ENCODE measurements at places on chromosomes 5 and 9.
A peak's percentile ranks its signal among the peaks of the same experiment; 100 is the strongest.

DNA sequence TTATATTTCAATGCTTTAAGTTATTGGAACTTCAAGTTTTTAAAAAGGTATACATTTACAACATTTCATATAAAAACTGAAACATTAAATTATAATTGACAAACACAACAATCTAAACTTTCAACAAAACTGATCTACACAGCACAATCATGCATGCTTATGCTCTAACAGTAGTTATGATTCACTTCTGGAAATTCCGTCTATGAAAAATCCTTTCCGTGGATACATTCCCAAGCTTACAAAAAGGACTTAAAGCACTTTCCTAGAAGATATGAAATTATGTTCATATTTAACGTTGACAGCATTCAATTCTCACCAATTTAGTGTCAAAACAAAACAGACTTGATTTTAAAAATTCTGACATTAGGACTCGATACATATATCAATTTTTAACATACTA, 3.7 kb downstream of the HNRNPH1 start:
- no peak for DNase-seq

GRCh38 chr5:84436866-84437265, 52.2 kb upstream of the EDIL3 start:
- no peak for DNase-seq

- DNase-seq = no peak
Measured at GRCh38 chr9:87713278-87713987, 12.5 kb upstream of the CTSL start.

DNA sequence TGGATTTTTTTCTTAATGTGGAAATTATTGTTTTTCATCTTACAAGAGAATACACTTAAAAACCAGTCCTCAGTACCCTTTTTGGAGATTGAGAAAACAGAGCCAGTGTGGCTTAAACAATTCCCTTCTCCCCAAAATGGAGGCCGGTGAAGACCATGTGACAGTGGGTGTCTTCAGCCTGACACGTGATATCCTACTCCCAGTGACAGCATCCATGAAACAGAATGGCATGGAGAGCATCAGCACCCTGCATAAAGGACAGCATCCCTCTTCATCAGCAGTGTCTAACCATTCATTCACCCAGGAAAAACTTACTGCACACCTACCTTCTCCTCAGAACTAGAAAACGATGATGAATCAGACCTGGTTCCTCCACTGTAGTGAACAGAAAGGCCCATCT, 103.4 kb upstream of the RAI14 start:
- DNase-seq = no peak

- no peak for DNase-seq
Measured at GRCh38 chr5:148825716-148826052, 727 bp upstream of the ADRB2 start.

DNA sequence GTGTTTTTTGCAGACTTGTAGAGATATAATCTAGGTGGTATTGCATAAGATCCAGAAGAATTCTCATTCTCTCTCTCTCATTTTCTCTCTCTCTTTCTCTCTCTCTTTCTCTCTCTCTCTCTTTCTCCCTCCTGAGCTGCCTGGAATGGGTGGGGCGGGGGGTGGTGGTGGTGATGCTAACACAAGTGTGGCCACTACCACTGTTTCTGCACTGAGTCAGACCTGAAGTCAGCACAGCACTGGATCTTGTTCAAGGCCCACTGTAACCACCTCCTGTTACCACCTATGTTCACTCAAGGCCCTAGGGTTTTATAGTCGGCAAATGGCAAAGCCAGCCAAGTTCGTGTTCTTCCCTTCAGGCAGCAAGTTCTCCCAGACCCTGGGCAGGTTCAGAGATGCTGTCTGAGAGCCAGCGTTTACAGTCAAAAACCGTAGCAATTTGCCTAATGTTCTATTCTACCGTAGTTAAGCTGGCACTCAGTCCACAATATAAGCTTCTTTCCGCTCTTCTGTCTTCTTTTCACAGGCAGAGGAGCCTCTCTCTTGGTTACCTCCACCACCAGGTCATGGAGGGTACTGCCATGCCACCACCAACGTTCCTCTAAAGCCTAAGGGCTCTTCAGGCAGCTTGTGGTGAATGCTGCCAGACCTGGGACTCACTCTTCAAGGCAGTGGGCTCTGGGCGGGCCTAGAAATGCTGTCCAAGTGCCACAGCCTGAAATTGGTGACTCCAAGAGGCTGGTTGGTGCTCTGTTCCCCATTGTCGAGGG, 235.7 kb upstream of the PRR16 start:
- DNase-seq = no peak

DNA sequence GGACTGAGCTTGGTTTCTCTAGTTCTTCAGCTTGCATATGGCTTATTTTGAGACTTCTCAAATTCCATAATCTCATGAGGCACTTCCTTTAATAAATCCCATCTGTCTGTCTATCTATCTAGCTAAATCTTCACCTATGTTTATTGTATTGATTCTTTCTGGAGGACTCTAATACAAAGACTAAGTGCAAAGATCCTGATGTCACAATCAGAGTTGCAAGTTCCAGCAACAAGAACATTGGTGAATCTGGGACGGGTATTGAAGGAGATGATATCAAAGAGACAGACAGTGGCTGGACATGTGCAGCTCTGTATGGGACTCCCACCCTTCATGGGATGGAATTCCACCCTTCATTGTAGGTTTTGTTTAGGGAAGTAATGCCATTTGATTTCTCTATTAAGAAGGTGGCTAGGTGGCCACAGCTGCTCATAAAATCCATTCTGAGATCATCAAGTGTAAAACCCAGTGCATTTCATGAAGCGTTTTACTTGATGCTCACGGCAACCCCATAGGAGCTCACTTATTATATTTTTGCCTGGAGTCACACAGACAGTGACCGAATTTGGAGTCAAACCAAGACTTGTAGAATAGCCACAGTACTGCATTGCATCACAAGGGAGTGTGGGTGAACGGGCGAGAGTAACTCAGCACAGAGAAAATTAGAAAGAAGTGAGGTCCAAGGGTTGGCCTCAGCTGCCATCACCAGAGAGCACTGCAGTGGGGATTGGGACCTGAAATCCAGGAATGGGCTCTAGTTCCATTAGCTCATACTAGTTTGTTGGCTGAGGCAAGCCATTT, 24.9 kb downstream of the TAS2R1 start:
- no peak for DNase-seq

DNA sequence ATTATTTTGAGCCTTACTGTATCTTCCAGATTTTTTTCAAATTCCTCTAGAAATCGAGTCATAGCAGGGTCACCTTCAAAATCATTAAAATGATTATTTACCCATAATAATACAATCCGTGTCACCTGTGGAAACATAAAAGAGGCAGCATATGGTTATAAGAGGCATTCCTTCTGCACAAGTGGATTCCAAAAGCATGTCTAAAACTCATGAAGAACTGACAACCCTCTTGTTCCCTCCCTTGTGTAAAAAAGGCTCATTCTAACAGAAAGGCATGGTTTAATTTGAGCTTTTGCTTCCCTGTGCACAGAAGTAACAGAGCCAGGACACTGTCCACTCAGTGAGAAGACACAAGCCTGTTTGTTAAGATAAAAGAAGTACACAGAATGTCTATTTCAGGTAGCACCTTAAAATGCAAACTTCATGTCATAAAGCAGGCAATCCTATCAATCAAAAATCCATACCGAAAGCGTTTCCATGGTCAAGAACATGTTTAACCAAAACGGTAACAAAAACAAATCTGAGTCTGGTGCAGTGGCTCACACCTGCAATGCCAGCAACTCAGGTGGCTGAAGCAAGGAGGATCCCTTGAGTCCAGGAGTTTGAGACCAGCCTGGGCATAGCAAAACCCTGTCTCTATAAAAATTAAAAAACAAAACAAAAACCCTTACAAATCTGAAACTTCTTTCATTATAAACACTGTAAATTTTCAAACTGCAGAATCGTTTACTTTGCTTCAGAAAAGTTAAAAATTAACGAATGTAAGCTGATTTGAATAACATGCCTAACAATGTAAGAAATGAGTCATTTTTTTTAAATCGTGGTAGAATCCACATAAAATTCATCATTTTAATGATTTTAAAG, 139.3 kb downstream of the RAPGEF6 start:
- no peak for DNase-seq

DNA sequence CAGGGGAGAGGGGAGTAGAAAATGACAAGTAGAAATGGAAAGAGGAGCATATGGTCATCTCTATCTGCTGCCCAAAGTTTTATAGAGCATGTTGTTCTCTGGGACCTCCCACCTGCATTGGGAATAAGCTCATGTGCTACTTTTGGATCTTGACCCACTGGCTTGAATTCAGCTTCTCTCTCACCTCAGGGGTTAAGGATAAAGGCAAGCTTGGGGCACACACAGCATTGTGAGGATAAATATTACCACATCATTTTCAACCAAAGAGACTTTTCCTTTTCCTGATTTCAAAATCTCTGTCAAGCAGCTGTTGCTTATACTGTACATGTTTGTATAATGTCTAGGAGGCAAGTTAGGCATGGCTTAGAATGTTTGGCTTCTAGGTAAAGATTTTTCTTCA, 16.6 kb downstream of the ATP10B start:
- no peak for DNase-seq

- DNase-seq = no peak
Measured at GRCh38 chr5:38666668-38667498, 110.4 kb upstream of the LIFR start.

- DNase-seq = no peak
Measured at GRCh38 chr5:67366691-67367395, 170.2 kb upstream of the CD180 start.

DNA sequence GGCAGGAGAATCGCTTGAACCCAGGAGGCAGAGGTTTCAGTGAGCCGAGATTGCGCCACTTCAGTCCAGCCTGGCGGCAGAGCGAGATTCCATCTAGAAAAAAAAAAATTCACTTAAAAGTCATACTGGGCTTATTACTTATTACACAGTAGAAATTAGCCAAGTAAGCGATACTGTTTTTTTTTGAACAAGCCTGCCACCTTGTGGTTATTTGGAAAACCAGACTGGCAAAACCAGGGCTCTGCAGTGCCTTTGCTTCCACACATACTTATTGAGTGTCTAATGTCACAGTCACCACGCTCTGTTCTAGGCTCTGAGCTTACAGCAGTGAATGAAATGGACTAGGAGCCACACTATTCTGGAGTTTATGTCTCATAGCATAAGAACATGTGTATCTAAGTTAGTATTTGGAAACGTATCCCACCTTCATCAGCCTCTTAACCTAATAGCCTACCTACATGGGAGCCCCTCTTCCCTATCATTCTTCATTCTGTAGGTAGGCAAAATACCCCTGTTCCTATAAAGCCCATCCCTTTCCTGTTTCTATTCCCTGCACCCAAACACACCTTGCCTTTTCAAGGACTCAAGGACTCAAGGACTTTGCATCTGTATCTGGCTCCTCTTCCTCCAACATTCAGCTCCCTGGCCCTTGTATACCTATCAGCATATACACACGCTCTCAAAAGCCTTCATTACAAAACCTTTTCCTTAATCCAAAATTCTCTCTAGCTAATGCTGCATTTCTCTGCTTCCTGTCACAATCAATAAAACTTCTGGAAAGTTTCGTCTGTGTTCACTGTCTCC, 13.9 kb upstream of the BASP1 start:
- DNase-seq = peak; percentile 16

- DNase-seq = no peak
Measured at GRCh38 chr9:107737987-107738743, 248.6 kb upstream of the KLF4 start.

- no peak for DNase-seq
Measured at GRCh38 chr9:99162759-99163364, 57.9 kb downstream of the TGFBR1 start.

DNA sequence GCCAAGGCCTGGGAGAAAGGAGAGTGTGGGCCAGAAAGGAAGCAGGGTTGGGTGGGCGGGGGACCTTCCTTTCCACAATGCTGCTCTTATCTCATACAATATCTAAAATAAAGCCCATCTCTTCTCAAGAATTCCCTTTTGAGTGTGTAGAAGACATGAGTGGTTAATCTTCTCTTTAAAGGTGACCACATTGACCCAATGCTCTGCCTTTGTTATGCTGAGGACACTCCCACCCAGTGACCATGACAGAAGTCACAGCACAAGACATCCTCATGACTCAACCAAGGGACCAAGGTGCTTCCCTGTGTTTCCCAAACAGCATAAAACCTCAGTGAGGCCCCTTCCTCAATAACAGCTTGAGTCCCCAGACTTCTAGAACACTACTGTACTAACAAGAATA, 193.0 kb upstream of the ADAMTS16 start:
- DNase-seq = no peak

DNA sequence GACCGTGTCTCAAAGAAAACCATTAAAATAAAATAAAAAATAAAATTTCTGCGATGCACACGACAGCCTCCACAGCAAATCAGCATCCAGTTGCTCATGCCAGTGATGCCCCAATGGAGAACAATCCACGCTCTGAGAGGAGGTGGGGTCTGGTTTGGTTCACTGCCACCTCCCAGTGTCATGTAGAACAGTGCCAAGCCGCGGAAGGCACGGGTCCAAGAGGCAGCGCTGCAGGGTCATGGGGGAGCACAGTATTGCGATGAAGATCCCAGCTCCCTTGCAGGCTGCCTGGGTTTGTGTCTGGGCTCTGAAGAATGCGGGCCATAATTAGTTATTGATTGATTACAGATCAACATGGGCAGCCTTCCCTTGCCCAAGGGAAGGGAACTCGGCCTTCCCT, 6.1 kb upstream of the CACFD1 start:
- DNase-seq = no peak

DNA sequence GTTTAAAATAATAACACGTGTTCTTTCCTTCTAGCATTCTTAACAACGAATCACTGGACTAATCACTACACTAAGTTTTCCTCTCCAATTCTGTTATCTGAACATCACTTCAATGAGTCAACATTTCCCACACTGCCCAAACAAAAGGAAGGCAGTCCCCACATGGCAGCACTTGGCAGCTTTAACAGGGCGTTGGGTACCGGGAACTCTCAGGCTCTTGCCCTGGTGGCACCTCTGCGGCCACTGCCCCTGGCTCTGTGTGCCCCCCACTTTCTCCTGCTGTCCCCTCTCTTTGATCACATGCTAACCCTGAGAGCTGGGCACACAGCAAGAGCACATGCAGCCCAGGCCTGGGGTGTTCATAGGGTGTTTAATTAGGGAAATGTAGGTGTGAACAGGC, 15.7 kb downstream of the SLC6A3 start:
- DNase-seq = no peak

DNA sequence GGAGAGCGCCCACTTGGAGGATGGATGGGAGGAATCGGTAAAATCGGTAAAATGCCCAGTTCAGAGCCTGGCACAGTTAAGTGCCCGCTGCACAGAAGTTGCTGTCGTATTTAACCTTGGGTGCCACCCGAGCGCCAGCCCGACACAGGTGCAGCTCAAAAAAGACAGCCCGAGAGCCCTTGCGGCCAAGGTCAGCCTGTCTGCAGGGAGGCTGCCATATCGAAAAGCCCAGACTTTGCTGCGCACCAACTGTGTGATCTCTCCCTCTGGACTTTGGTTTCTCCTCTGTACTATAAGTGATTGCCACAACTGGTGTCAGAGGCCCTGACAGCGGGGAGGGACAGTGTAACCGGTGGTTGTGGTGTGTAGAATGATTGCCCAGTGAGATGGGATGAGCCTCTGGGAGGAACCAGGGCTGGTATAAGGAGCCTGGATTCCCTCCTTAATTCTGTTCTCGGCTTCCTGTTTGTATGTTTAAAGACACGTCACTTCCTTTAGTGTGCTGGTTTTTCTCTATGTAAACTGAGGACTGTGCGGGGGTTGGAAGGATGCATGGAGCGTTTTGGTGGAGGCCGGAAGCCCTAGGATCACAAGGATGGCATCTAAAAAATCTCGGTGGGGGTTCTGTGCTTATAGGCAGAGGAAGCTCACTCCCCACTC, 792 bp downstream of the NTMT1 start:
- peak; percentile 31 for DNase-seq

Measured in DND-41 (cell line).